Testis (tissue), 5 donors: ENCODE measurements at places on chromosomes 11 and 22. TPM values are rescaled to one million over a fixed set of nuclear protein-coding genes. Genes with fewer than 3 reads are reported as not detected.
A peak's percentile ranks its signal among the peaks of the same experiment; 100 is the strongest.

- H3K36me3 ChIP-seq = no peaks in the 10 kb centered on the region
- H3K27ac ChIP-seq = no peak overlapping the region
- no peaks in the 10 kb centered on the region for H3K27me3 ChIP-seq
- H3K4me1 ChIP-seq = no peaks in the 10 kb centered on the region
Measured at GRCh38 chr11:30196400-30197206, 34.2 kb upstream of the FSHB start.

DNA sequence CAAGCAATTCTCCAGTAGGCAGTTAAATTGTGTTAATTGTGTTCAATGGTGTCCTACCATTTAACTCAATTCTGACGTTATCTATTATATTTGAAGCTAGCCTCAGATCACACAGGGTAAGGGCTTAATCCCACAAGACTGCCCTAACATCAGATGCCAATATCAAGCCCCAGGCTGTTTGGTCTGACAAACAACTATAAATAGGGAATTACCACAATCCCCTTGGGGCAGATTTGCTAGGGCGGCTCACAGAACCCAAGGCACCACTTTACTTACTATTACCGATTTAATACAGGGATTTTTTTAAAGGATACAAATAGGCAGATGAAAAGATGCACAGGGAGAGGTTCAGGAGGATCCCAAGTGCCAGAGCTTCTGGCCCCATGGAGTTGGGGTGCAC lies 678.4 kb downstream of the OPCML start:
- no peak overlapping the region for H3K4me3 ChIP-seq
- no peaks in the 10 kb centered on the region for H3K36me3 ChIP-seq
- no peak overlapping the region for H3K27ac ChIP-seq
- no peaks in the 10 kb centered on the region for H3K27me3 ChIP-seq
- no peak for DNase-seq

DNA sequence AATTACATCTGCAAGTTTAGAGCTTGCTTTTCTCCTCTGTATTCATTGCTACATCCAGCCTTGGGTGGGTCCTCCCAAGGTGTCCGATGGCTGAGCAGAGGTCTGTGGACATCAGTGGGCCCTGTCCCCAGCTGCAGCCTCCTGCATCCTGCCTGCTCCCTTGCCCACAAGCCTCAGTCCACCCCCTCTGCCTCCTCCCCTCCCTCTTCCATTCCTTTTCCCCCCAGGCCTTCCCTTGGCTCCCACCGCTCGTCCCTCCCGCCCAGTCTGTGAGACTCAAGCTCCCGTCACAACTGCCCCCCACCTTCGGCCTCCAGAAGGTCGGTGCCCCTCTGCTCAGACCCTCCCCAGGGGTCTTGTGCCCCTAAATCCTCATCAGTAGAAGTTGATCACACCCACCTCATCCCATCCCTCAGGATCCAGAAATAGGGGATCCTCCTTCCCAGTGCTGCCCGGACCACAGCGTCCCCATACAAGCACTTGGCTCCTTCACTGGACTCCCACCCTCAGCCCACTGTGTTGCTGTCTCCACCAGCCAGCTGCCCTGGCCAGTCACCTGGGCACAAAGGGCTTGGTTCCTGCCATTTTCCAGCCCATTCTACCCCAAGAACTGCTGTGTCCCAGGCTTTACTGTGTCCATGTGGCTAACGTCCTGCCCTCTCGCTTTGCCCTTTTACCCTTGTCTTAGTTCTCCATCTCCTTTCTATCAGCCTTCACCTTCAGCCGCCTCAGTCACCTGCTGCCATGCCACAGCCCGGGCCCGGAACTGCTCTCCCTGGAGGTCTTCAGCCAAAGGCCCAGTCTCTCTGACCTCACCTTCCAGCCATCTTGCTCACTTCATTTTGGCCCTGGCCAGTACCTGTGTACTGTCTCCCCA lies 2.2 kb upstream of the OMP start:
- H3K36me3 ChIP-seq = no peaks in the 10 kb centered on the region
- H3K27me3 ChIP-seq = no peaks in the 10 kb centered on the region
- H3K4me3 ChIP-seq = no peak overlapping the region
- H3K27ac ChIP-seq = no peak overlapping the region
- DNase-seq = no peak
- peaks cover 12% of the 10 kb centered on the region for H3K4me1 ChIP-seq

DNA sequence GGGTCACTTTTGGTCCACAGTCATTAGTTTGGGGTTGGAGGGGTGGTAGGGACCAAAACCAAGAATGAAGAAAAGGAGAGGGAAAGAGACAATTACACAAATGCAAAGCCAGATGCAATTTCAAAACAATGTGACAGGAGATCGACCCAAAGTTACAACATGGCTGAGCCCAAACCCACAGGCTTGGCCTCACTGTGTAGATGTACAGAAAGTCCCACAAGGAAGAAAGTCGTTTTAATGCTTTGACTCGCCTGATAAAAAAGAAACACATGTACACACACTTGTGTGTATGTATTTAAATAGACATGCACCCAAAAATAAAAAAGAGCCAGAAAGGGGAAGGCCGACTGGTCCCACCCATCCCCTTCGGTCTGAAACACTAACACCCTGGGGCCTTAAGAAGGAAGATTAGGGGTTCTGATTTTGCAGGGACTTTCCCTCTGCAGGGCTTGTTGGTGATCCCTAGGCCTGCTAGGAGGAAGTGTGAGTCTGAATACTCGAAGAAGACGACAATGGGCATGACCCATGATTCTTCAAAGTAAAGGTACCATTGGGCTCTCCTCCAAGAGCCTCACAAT lies 104.1 kb downstream of the ETS1 start:
- H3K27me3 ChIP-seq = no peaks in the 10 kb centered on the region
- H3K27ac ChIP-seq = no peak overlapping the region
- no peak overlapping the region for H3K4me3 ChIP-seq

DNA sequence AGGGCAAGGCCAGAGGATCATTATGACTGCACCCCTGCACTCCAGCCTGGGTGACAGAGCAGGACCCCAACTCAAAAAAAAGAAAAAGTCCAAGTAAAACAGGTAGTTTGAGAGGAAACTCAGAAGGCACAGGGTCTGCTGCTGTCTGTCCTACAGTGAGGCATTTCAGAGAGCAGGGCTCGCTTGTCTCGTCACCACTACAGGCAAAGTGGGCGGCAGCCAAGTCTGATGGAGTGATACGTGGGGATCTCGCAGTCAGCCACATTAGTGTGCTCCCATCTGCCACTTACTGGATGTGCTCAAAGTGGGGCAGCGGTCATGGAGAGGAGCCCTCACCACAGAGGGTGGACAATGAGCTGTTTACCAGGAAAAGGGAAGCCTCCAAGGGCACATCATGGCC lies 42.1 kb downstream of the PI4KA start:
- H3K27me3 ChIP-seq = no peaks in the 10 kb centered on the region
- no peak for DNase-seq
- H3K4me1 ChIP-seq = no peaks in the 10 kb centered on the region
- H3K36me3 ChIP-seq = no peaks in the 10 kb centered on the region
- H3K4me3 ChIP-seq = no peak overlapping the region
- no peak overlapping the region for H3K27ac ChIP-seq

DNA sequence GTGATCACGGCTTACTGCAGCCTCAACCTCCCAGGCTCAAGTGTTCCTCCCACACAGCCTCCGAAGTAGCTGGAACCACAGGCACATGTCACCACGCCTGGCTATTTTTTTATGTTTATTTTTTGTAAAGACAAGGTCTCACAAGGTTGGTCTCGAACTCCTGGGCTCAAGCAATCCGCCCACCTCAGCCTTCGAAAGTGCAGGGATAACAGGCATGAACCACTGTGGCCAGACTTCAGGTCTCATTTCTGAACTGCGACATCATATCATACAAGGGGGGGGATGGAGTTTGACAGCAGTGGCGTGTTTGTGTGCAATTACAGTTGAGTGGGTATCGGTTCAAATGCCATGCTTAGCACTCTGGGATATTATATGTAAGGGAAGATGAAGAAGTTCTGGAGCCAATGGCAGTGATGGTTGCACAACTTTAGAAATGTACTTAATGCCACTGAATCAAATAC lies 6.9 kb downstream of the NAALADL1 start:
- no peak overlapping the region for H3K4me3 ChIP-seq
- DNase-seq = no peak
- no peaks in the 10 kb centered on the region for H3K27me3 ChIP-seq
- H3K27ac ChIP-seq = no peak overlapping the region
- H3K36me3 ChIP-seq = no peaks in the 10 kb centered on the region

DNA sequence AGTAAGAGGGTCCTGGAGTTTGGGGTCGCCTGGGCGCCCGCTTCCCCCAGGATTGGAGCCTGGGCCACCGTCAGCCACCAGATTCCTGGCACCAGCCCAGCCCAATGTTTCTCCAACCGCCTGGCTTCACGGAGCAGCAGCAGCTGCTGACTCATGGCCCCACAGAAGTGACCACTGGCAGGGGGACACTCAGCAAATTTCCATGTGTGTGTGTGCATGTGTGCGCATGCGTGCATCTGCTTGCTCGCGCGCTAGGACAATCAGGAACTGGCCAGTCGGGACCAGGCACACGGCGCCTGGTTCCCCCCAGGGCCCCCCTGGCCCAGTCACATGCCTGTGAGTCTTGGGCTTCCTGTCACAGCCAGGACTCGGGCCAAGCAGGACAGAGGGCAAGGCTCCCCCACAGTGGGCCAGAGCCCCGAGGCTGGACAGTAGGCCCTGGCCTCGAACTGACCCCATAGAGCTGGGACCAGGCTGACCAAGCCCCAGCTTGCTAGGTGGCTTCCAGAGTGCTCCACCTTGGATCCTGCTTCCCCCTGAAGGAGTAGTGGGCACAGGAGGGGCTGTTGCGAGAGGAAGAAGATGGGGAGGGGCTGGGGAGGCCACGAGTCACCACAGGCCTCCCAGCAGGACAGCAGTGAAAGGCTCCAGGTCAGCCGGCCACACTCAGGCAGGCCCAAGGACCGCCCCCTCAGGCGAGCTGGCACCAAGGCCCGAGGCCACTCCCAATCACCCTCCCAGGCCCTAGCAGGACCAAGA lies 3.2 kb downstream of the CTSD start:
- H3K4me3 ChIP-seq = no peak overlapping the region
- peak; percentile 56 for DNase-seq
- H3K4me1 ChIP-seq = peaks cover 49% of the 10 kb centered on the region
- H3K27ac ChIP-seq = peak overlapping the region; percentile 88

DNA sequence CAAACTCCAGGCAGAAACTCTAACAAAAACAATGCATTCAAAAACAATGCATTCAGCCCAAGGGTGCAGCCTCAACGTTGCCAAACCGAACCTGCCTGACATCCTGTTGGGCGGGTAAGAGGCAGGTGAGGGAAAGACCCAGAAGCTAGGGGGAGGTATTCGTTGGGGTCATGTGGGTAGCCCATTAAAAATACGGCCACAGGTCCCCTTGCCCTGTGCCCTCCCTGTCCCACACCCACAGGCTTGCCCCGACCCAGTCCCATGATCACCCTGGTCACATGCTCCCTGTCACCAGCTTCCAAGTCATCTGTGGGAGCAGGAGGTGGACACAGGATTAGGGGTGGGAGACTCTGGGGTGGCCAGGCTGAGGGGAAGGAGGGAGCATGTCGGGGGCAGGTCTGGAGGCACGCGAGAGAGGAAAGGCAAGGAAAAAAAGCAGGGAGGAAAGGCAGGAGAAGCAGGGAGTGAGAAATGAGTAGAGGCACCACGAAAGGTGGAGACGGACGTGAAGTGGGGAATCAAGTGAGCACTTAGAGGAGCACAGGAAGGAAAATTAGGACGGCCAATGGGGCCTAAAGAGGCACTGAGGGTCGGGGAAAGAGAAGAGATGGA lies 683 bp downstream of the PLA2G6 start:
- H3K27ac ChIP-seq = peak overlapping the region; percentile 98
- DNase-seq = peak; percentile 67

DNA sequence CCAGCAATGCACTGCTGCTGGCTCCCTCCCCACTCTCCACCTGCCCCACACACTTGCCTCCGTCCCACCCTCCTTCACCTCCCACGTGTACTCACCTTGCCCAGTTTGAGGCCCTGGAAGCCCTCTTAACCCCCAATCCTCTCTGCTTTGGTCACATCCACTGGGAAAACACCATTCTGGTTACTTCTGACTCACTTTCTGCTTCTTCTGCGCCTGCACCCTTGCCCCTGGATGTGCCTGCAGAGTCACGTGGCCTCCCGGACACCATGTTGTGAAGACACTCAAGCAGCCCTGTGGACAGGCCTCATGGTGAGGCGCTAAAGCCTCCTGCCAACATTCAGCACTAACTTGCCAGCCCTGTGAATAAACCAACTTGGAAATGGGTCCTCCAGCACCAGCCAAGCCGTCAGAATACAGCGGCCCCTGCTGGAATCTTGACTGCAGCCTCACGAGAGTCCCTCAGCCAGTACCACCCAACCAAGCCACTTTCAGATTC lies 2.6 kb upstream of the NAALADL1 start:
- no peak overlapping the region for H3K27ac ChIP-seq
- no peak overlapping the region for H3K4me3 ChIP-seq
- no peaks in the 10 kb centered on the region for H3K36me3 ChIP-seq
- DNase-seq = no peak
- H3K4me1 ChIP-seq = no peaks in the 10 kb centered on the region

DNA sequence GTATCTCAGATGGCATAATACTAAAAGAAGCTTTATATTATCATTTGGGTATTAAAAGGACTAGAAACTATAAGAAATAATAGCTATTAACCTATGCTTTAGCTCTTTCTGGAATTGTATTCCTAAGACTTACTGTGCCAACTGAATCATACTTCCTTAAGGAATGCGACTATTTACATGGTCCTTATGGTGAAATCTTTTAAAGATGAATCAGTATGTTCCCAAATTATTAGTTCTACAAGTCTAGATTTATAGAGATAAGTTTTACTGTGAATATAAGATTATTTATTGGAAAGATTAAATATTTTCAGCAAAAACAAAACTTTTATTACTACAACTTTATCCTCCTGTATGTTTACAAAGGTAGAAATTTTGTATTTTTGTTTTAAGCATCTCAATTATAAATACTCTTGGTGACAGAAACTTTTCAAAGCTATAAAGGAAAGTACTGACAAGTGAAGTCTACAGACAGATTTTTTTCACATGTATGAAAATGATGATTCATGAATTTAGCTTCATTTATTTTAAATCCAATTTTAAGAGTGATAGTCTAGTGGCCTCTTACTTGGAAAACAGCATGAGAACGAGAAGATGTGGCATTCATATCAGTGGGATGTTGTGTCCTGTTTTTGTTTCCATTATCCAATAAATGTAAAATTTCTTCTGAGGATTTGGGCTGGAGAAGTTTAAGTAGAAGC lies 17.8 kb downstream of the KIF18A start:
- H3K27me3 ChIP-seq = no peaks in the 10 kb centered on the region
- H3K4me1 ChIP-seq = no peaks in the 10 kb centered on the region
- DNase-seq = no peak
- H3K4me3 ChIP-seq = no peak overlapping the region
- H3K36me3 ChIP-seq = no peaks in the 10 kb centered on the region

DNA sequence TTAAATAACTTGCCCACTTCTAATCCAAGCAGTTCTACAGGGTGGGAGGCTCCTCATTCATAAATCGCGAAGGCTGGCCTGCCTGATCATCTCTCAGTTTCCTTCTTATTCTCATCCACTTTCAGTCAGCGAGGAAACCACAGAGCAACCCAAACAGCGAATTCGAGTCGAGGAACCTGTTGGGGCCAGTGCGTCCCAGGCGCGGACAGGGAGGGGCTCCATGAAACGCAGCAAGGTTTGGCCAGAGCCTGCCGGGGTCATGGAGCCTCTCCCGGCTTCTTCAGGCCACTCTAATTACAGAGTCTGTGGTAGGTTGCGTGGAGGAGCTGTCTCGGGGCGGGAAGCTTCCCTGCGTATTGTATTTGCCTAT lies 741 bp upstream of the NAV2 start:
- DNase-seq = no peak
- peak overlapping the region; percentile 57 for H3K4me3 ChIP-seq
- H3K27ac ChIP-seq = peak overlapping the region; percentile 87
- no peaks in the 10 kb centered on the region for H3K27me3 ChIP-seq

The MEN1 gene
- 29.7 TPM for polyA plus RNA-seq

The CFAP68 gene
- polyA plus RNA-seq = 103 TPM

The RCOR2 gene
- 7.9 TPM for polyA plus RNA-seq

The DEUP1 gene
- 18.2 TPM for polyA plus RNA-seq

The ELMOD1 gene
- 5.6 TPM for polyA plus RNA-seq
